Left lobe of liver (tissue), 2 donors: ENCODE measurements at places on chromosomes 11 and 22. TPM values are rescaled to one million over a fixed set of nuclear protein-coding genes. Genes with fewer than 3 reads are reported as not detected.

The OR52I2 gene
- total RNA-seq = not detected

GRCh38 chr22:19146215-19146968 is 1.9 kb upstream of the ESS2 start:
- DNase-seq = no peak

DNA sequence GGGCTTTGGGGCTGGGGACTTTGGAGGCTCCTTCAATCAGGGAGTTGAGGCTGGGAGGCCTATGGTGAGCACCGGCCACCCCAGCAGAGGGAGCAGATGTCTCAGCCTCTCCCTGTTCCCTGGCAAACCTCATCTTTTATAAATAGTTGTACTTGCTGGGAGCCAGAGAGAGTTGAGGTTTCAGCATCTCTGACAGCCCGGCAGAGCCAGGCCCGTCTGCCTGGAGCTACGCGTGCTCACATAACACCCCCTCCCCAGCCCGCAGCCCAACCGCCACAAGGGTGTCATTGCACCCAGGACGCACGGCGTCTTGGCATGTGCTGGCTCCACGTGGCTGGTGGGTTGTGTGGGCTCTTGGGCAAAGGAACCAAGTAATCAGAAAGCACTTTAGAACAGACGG is 127.1 kb downstream of the CHST1 start:
- no peak for DNase-seq

- no peak for DNase-seq
Measured at GRCh38 chr11:119446434-119446833, 23.5 kb upstream of the THY1 start.

GRCh38 chr11:19162951-19163505 is 38.8 kb downstream of the CSRP3 start:
- no peak for DNase-seq

The RFPL1 gene
- total RNA-seq = 0.45 TPM
